KBM-7 (cell line): ENCODE measurements at places on chromosomes 11 and 22.

DNA sequence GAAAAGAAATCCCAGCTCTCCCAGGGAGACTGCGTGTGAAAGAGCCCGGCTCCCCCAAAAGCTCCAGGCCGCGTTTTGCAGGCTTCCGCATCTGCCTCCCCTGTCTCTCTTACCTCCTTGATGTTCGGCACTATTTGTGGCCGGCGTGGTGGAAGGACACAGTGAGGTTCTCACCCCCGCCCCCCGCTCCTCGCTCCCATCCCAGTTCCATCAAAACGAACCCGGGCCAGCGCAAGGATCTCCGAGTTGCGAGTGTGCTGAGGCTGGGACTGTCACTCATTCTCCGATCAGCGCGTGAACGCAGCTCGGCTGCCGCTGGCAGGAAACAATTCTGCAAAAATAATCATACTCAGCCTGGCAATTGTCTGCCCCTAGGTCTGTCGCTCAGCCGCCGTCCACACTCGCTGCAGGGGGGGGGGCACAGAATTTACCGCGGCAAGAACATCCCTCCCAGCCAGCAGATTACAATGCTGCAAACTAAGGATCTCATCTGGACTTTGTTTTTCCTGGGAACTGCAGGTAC, at the start of gene NCAM1:
Gene NCAM1 (plus strand): TSS at position 275 of the 523 bp plus-strand sequence.
- DNase-seq: peak; percentile 59

- DNase-seq: peak; percentile 34
Observed at GRCh38 chr22:39808081-39808480, 85.5 kb downstream of the ENTHD1 start.

- no peak for DNase-seq
Observed at GRCh38 chr22:49663311-49663711, 164.4 kb downstream of the BRD1 start.

- no peak for DNase-seq
Observed at GRCh38 chr11:8786933-8787332, 104.3 kb downstream of the RPL27A start.

GRCh38 chr11:36235750-36236149, 53.5 kb downstream of the COMMD9 start:
- no peak for DNase-seq

DNA sequence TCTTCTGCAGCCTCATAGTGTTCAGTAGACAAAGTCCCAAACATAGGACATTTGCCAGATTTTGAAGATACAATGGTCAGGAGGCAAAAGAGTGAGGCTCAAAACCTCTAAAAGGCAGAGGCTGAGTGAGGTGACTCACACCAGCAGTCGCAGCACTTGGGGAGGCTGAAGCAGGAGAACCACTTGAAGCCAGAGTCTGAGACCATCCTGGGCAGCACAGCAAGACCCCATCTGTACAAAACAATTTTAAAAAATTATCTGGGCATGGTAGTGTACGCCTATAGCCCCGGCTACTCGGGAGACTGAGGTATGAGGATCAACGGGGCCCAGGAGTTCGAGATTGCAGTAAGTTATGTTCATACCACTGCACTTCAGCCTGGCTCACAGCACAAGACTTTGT, 14.2 kb upstream of the ZFTA start:
- DNase-seq: no peak

DNA sequence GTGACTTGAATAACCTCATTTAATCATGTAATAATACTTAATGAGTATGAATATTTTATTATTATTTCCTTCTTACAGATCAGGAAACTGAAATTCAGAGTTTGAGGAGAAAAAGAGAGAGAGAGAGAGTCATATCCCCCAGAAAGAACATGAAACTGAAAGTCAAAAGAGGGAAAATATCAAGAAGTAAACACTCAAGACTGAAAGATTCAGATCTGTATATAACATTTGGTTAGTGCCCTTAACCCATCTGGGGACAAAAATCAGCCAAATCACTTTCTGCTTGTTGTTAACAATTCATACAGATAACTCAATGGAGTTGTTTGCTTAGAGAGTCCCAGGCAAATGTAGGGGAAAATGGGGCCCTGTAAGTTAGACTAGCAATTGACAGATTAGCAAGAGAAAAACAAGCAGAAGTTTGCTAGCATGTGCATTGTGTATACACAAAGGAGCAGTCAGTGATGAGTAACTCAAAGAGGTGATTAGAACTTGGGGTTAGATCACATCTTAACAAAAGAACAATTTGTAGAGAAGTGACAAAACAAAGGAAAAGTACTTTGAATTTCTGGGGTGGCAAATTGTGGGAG, 25.9 kb upstream of the MMP13 start:
- no peak for DNase-seq

GRCh38 chr11:93659841-93660240, 1.6 kb upstream of the CEP295 start:
- no peak for DNase-seq

- no peak for DNase-seq
Observed at GRCh38 chr11:116715383-116715782, 57.4 kb downstream of the BUD13 start.

- DNase-seq: no peak
Observed at GRCh38 chr22:39592081-39593065, 21.8 kb downstream of the CACNA1I start.

- no peak for DNase-seq
Observed at GRCh38 chr11:58127350-58127749, 2.0 kb upstream of the OR9I1 start.

DNA sequence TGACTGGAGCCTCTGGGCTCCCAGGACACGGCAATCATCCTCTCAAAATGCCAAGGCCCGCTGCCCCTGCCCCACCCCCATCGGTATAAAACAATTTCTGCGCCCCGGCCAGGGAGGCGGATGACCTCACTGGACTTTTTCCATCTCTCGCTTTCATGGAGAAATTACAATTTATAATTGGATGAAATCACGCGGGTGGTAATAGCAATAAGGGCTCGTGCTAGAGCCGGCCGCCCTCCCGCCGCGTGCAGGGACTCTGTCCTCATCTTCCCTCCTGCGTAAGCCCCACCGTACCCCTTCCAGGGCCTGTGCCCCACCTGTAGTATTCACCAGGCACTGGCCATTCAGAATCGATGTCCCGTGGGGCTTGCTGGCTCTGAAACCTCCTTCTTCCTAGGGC, 64.5 kb downstream of the MACROD1 start:
- DNase-seq: no peak

DNA sequence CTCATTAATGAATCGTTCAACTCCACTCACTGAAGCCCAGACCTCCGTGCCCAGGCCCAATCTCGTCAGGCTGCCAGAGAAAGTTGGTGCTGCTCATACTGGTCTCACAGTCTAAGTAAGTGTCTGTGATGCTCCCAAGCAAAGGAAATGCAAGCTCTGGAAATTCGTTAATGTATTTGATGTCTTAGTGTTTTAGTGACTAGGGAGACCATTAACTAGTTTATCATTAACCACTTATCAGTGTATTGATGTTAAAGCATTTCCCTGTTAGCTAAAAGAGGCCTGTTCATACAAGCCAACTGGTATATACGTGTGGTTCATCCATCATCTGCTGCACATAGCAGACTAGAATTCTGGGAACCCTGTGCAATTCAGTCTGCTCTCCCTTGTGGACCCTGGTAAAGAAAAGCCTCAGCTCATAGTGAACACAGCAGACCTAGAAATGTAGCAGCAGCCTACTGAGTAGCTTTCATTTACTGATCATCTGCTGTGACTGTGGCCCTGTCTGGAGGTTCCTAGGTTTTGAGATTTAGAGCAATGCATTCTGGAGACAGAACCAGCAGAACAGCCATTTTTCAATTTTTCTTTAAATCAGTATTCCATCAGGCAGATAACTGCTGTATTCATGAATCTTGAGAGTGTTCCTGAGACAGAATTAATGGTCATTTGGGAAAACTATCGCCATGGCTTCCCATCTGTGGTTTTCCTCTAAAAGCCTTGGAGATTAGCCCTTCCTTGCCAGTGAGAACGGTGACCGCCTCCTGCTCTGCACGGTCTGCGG, 15.7 kb upstream of the AIFM3 start:
- no peak for DNase-seq

DNA sequence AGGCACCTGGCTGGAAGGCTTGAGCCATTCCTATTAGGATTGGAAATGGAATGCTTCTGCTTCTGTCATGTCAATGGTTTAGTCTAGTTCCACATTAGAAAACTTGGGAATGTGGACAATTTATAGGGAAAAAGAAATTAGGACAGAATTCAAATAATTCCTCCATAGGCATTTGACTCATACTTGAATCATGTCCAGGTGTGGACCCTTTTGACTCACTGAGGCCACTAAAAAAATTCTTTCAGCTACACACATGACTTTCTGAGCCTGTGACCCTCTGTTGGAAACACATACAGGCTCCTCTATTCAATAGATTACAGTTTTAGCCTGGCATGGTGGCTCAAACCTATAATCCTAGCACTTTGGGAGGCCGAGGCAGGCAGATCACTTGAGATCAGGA, 100.5 kb downstream of the RASSF10 start:
- DNase-seq: no peak

GRCh38 chr11:46010100-46010499, 87.6 kb downstream of the LARGE2 start:
- no peak for DNase-seq

DNA sequence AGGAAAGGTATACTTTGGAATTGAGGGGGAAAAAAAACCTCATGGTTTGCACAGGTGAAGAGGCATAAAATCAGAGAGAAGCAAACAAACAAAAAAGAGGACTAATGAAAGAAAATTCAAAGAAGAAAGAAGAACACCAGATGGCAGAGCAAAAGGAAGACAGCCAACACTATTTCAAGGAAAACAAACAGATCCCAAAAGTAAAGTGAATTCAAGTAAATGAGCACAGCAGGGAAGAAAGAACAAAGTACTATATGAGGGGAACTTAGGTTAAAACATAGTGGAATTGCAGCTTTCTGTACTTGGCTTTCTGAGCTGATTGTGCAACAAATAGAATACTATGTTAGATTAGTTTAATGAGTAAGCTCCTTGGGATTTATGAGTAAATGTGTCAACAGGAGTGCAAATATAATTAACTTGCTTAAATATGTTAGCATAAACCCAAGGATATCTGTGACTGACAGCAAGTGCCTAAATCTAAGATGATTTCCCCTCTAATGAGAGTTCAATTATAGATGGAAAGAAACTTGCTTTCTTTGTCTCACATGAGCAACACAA, 404.6 kb upstream of the CNTN5 start:
- no peak for DNase-seq

GRCh38 chr22:27686534-27686933, 115.0 kb downstream of the MN1 start:
- no peak for DNase-seq

DNA sequence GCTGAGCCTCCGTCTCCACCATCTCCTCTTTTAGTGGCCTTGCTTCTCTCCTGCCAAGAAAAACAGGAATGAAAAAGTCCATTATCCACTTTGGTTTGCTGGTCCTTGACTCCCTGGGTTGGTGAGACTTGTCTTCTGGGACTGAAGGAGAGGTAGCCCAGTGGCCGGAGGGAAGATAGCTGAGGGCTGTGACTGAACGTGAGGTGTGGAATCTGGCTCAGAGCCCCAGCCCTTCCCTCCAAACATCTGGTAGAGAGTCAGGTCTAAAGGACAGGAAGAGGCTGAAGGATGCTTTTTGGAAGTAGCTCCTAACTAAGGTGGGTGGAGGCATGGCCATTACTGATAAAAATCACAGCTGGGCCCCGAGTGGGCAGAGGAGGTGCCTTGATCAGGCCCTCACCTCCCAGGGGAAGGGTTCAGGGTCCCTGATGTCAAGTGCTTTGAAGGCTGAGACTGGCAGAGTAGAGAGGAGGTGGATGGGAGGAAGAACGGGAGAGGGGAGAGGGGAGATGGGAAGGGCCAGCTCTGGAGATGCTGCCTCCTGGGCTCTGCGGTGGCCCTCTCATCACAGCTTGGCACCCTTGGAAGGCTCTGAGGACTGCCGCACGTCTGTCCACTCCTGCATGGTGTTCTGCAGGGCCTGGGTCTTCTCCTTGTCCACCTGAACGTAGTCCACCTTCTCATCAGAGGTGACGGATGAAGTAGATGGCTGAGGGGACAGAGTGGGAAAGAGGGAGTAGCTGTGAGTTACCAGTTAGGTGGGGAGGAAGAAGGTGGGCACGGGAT, 30.2 kb downstream of the USP35 start:
- DNase-seq: no peak

DNA sequence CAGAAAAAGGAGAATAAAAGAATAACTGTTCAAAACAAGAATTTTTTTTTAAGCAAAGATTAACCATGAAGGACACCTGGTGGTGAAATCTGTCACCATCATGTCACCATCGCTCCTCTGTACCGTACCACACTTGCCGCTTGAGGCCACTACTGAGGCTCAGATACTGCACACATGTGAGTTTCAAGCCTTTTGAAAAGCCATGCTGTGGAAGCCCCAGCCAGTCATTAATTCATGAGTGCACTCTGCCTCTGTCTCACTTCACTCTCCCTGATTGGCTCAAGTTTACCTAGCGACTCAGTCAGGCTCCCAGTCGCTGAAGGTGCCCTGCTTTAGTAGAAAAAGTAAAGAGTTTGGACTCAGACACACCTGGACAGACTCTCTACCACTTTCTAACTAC, 6.6 kb upstream of the MS4A12 start:
- DNase-seq: peak; percentile 95

GRCh38 chr11:22343032-22343324, 4.8 kb downstream of the SLC17A6 start:
- no peak for DNase-seq

GRCh38 chr22:23117891-23118646, 23.7 kb downstream of the RSPH14 start:
- no peak for DNase-seq

DNA sequence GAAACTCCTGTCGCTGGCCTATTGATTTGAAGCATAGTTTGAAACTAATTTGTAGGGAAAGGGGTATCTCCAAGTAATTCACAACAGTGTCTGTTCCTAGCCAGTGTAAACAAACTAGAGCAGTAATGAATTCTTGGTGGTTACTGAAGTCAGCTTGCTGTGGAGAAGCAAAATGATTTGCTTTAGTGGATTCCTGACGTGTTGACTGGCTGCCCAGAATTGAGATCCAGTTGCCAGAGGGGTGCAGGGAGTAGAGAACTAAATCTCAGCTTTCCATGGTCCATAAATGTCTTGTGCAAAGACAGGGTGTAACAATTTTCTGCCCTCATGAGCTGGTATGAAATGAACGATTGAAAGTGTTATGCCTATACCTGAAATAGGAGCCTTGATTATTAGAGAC, 382.5 kb upstream of the KIRREL3 start:
- DNase-seq: no peak

DNA sequence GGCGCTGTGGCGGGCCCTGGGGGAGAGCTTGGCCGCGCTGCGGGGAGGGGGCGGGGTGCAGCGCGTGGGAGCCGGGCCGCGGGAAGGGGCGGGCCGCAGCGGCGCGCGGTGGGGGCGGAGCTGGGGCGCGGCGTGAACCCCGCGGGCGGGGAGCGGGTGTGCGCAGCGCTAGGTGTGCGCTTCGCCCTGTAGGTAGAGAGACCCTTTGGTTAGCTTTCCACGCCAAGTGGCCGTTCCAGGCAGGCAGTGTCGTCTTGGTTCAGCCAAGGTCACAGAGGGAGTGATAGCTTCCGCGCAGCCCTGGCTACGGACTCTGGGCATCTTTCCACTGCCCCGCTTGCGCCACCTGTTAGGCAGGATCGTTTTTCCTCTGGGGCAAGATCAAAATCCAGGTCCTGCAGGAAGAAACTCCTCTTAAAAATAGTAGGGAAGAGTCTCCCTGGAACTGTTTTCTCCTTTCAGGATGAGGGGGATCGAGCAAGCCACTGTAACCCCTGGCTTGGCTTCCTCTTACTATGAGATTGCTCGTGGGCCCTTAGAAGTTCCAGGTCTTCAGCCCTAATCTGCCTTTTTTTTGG, 434 bp downstream of the BANF1 start:
- no peak for DNase-seq
